ENCODE measurements at places on chromosomes 2 and 18. TPM values are rescaled to one million over a fixed set of nuclear protein-coding genes. Genes with fewer than 3 reads are reported as not detected.

UBR3 gene
- 11.9 TPM for total RNA-seq

GPR35 gene
- total RNA-seq: 0.28 TPM

NIF3L1 gene
- 30.3 TPM for total RNA-seq

RNF152 gene
- total RNA-seq: 11.1 TPM

DES gene
- not detected for total RNA-seq

GCG gene
- total RNA-seq: not detected

GRHL1 gene
- 33.9 TPM for total RNA-seq

FOXD4L1 gene
- not detected for total RNA-seq

TMEM37 gene
- total RNA-seq: not detected

TRABD2A gene
- 1.7 TPM for total RNA-seq

DLX1 gene
- total RNA-seq: not detected

THAP4 gene
- 74.3 TPM for total RNA-seq

FASTKD2 gene
- 35.2 TPM for total RNA-seq

Measured in airway epithelial cell (primary cell).